ENCODE measurements at places on chromosomes 13 and 19.

DNA sequence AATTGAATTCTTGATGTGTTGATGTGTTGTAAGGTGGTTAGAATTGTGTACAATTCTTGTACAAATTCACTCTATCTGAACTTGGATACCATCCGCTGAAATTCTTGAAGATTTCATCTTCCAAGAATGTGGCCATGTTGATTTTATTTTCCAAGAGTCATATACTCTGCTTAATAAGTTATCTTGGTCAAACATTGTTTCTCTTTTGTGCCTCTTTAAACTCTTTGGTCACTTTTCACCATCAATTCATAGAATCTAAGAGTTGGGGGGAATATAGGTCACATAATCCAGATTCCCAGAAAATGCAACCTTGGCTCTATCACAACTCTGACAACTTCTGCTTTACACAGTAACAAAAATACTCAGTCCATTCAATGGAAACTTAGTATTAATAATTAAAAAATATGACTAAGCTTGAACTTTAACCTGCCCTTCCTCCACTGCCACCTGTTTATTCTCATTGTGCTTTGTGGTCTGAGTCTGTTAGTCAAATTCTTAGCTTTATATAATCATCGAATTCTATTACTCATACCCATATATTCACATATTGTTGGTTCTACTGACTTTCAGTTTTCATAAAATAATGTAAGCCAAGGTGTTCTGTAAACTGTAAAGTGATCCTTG is 373.2 kb downstream of the LMO7 start:
- no peak for DNase-seq

- no peak for DNase-seq
Measured at GRCh38 chr13:112110479-112110878, 43.5 kb downstream of the SOX1 start.

DNA sequence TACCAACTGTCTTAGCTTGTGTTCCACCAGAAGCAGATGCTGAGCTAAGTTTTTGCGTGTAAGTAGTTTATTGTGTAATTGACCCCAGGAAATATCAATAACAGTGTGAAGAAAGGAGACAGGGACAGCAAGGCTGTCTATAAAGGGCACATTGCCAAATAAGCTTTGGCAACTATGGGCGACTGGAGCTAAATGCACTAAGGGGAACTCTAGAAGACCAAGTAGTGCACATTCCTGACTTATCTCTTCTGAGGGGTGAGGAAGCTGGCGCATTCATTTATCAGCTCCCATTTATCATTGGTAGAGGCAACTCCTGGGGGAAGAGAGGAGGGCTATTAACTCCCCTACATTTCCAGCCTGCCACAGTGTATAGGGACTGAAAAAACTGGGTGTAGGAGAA is 135.0 kb downstream of the DLEU7 start:
- no peak for DNase-seq

DNA sequence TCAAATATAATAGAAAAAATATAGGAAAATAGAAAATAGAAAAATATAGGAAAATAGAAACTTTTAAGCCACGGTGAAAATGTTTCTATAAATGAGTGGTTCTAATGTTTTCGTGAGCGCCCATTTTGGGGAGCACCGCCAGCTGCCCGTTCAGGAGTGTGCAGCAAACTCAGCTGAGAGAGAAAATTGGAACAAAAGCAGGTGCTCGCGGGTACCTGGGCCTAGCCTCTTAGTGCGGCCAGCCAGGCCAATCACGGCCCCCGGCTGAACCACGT is 204 bp upstream of the PDX1 start:
- no peak for DNase-seq

DNA sequence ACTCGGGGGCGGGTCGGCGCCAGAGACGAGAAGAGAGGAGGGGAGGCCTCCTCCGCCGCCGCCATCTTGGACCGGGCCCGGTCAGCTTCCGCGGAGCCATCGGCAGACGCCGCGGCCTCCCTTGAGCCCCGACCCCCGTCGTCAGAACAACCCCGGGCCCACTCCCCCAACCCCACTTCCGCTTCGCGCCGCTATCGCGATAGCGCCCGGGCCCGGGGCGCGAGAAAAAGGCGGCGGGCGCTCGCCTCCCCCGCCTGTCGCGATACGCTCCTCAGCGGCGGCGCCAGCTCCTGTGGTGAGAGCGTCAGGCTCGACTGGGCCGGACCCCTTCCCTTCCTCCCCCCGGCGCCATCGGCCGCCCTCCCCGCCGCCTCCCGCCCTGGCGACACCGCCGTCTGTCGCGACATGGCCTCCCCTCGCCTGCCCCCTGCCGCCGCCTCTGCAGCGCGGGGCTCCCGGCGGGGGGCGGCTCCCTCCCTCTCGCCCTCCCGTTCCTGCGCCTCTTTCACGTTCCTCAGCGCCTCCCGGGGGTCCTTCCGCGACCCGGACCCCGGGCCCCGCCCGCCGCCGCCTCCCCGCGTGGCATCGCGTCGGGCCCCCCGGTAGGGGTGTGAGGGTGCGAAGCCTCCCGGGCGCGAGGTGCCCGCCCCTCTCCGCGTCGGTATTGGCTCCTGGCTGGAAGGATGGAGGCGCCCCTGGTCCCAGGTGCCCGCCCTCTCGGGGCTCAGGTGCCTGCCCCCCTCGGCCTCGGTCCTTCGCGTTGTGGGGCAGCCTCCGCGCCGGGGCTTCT is at the start of gene CNOT3:
Gene CNOT3, plus strand, starts transcription at position 64 of the 790 bp plus-strand sequence. CDS start 5,217 bp downstream, outside the sequence.
- no peak for DNase-seq

DNA sequence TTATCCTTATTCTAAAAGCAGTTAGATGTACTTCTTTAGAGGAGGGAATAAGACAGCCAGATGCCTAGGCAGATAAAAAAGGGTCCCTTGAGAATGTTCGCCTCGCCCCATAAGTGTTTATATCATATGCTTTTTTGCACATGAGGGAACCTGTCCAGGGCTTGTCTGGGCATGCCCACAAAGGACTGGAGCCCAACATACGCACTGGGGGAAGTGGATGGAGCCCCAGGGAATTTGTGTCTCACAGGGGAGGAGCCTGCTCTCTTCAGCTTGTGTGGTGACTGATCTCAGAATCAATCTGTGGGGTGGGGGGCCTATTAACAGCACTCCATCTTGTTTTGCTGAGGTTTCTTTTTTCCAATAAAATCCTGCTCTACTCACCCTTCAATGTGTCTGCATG is 22.6 kb downstream of the MED4 start:
- no peak for DNase-seq

GRCh38 chr13:93235258-93236015 is 8.8 kb downstream of the GPC6 start:
- DNase-seq = no peak
